ENCODE measurements at places on chromosomes 4 and X.

DNA sequence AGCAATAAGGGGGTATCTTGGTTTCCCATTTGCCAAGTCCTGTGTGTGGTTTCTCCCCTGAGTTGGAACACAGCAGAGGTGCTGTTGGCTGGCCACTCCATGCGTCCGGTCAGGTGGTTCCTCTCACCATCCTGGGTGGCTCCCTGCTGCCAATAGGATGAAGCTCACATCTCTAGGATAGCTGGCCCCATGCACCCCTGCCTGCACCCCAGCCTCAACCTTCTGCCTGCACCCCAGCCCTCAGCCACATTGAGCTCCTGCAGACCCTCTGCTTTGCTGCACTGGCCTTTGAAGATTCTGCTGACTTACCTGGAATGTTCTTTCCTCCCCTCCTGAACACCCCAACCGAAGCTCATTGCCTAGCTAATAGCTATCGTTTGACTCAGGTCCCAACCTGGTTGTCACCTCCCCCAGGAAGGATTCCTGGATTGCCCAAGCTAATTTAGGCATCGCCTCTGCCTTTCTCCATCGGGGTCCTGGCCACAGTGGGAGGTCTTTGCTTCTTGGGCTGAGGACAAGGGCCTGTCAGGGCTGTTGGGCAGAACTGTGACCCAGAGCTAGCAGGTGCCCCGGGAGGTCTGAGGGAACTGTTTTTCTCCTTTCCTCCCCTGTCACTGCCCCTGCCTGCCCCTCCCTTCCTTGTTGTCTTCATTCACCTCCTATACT lies 36.6 kb upstream of the GRPEL1 start:
- no peak for DNase-seq

DNA sequence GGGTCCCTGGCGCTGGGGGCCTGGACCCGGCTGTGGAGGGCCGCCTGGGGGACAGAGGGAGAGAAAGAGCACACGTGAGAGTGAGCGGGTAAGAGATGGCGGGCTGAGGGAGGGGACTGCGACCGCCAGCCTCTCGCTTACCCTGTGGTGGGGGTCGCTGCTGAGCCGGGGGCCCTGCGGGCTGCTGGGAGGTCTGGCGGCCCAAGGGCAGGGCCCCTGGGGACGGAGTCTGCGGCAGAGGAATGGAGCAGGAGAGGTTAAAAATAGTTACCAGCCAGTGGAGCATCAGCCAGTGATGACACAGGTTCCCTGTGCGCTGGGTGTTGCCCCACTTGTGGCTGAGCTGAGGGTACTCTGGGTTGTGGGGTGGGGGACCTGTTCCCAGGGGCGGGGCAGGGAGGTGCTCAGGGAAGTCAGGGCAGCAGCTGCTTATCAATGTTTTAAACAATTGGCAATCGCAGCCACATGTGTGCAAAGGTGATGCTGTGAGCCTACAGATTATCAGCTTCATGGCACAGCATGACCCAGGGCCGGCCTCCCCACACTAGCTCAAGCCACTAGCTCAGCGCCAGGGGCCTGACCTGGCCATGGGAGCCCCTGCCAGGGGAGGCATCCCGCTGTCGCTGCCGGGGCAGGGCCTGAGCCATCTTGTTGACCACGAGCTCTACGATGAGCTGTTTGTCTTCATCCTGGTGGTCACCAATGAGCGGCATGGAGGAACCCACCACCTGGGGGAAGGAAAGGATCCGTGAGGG lies 7.5 kb upstream of the TIMP1 start:
- DNase-seq, result no peak

DNA sequence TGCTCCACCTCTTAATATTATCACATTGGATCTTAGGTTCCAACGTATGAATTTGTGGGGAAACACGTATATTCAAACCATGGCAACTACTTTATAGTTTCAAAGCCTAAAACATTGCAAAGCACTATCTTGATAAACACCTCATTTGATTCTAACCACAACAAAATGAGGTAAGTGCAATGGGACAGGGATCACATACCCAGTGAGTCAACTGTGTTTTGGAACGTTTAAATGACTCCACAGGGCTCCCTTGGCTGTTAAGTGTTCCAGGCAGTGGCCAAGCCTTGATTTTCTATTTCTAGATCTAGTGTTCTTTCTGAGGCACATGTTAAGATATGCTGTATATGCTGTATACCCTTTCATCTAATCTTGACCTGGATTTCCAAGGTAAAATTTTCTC lies 54.5 kb upstream of the C1QTNF7 start:
- no peak for DNase-seq

DNA sequence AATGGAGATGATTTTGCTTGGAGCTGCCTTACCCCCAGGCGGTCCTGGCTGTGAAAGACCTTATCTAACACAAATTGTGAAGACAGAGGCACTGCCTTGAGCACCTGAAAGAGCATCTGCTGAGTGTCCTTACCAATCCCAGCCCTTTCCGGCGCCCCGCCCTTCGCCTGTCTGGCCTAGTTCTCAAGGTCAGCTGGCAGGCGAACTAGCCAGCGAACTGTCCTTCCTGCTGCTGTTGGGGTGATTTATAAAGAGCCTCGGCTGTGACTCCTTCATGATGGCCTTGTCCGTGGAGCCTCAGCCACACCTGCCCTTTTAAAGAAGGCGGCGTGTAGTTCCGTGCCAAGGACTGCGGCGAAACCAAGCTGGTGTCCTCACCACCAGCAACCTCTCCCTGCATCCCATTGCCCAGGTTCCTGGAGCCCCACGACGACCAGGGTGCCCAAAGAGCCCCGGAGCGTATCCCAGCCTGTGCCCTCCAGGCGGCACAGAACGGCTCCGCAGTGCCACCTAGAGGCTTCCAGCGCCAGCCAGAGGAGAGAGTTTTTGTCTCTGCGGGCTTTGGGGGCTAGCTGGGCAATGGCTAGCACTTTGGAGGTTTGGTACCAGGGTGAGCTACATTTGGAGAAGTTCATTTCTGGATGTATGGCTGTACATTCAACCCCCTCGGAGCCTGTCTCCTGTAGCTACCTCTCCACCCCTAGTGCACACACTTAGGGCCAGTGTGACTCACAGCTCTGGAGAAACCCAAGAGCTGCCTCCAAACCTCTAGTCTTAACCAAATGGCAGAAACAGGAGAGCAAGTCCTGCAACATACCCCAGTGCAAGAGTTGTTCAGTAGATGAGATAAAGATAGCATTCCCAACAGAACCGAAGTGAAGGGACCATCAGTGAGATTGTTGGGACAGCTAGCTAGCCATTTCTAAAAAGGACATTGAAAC lies 36.8 kb upstream of the VMA21 start:
- DNase-seq, result peak; percentile 1

GRCh38 chrX:131778269-131779218 lies 234.7 kb downstream of the OR13H1 start:
- no peak for DNase-seq

- no peak for DNase-seq
These were observed 847.0 kb downstream of the TRIML1 start for GRCh38 chr4:188986271-188986689.

GRCh38 chr4:42710329-42710728 lies 53.4 kb upstream of the ATP8A1 start:
- DNase-seq, result peak; percentile 81

DNA sequence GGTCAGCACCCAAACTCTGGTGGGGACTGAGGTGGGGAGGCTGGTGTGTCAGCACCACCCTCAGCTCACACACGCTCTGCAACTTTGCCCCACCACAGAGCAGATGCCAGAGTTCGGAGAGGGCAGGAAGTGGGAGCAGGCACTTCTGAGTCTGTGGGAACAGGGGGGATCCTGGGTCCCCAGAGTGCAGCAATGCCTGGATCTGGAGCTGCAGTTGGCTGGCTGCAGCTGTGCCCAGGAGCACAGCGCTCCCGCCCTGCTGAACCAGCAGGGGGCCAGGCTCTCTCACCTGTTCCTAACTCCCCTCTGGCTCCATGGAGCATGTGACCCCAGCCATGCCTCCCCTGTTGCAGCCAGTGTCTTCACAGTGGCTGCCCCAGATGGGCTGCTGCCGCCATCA lies 252.4 kb downstream of the SPOCK3 start:
- DNase-seq, result no peak

GRCh38 chr4:123924536-123924935 lies 527.9 kb downstream of the SPRY1 start:
- no peak for DNase-seq

DNA sequence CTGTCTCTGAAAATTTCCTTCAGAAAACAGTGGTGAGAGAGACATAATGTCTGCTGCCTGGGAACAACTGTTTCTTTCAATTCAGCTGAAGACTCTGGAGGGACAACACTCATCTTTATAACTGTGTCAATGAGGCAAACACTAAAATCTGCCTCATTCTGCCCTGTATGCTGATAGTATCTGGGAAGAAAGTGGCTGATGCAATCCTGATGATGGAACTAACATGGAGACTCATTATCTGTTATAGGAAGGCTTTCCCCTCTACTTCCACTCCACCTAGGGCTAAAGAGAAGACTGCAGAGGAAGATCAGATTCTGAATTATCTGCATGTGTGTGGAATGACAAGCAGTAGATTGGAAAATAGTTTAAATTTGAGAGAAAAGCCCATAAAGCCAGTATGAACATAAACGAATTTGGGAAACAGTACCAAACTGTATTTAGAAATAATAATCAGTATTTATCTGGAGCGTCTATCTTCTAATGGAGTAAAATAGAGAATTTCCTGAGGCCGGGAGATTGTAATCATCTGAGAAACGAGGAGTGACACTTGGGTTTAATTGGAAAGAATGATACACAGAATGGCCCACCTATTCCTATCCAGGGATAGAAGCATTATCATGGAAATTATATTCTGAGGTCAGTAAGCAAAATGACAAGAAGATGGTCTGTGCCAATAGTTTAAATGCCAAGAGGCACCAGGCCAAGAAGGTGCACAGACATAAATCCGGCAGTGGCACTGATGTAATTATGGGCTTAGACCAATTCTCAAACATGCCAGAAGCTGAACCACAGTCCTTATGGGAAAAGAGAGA lies 85.4 kb downstream of the SHISA3 start:
- peak; percentile 18 for DNase-seq

GRCh38 chr4:41796545-41797210 lies 48.2 kb upstream of the PHOX2B start:
- DNase-seq, result no peak

GRCh38 chr4:111537871-111538270 lies 607.4 kb upstream of the FAM241A start:
- no peak for DNase-seq

DNA sequence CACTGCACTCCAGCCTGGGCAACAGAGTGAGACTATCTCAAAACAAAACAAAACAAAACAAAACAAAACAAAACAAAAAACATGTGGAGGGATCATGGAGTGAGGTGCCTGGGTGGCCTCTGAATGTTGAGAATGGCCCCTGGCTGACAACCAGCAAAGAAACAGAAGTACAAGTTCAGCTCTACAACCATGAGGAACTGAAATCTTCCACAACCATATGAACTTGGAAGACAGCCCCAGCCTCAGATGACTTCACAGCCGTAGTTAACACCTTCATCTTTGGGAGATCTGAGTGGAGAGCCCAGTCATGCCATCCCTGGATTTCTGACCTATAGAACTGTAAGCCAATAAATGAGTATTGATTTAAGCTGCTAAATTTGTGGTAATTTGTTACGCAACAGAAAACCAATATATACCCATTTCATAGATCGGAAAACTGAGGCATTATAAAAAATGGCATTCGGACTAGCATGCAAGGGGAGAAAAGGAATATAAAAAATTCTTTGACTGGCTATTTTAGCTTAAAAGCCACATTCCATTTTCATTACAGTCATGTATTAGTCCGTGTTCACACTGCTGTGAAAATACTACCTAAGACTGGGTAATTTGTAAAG lies 138.7 kb upstream of the RAPGEF2 start:
- DNase-seq, result peak; percentile 12
